ENCODE measurements at places on chromosomes 3 and 15. TPM values are rescaled to one million over a fixed set of nuclear protein-coding genes. Genes with fewer than 3 reads are reported as not detected.

Gene RLBP1
- polyA plus RNA-seq, result not detected

Gene CP
- not detected for polyA plus RNA-seq

Gene VILL
- polyA plus RNA-seq, result 2.9 TPM

Gene MED12L
- 0.51 TPM for polyA plus RNA-seq

Gene GOLGA8R
- polyA plus RNA-seq, result 0.16 TPM

GRCh38 chr3:167936019-167936418 lies 159.7 kb downstream of the GOLIM4 start:
- no peak for DNase-seq

DNA sequence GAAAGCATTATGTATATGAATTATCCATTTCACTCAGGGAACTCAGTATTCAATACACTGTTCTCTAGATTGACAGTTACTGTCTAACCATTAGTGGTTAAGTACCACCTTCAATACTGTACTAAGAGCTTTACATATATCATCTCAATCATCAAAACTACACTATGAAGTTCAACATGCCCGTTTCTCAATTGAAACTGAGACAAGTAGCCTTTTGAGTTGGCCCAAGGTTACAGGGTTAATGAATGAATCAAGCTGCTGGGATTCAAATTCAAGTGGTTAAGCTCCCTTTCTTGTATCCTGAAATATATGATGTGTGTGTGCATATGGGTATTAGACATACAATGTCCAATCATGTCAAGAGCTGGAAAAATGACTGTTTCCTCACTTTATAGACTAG lies 5.8 kb downstream of the TASOR start:
- DNase-seq, result no peak

GRCh38 chr3:89577637-89578530 lies 470.5 kb downstream of the EPHA3 start:
- DNase-seq, result no peak

GRCh38 chr3:140505213-140505612 lies 172.7 kb upstream of the TRIM42 start:
- DNase-seq, result no peak

DNA sequence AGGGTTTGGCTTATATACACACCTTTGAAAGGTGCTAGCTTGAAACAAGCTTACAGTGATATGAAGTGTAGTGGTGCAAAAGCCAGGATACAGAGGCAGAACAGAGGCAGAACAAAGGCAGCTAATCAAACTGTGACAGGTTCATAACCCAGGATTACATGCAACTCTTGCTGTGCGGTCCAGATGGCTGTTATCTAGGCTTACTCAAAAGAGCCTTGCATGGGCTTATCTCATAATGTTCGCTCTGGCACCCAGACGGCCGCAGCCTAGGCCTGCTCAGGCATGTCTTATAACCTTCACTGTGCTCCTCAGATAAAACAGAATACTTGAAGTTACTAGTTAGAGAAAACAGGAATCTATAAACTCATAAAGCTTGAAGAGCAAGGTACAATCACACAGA lies 22.8 kb upstream of the NOX5 start:
- no peak for DNase-seq

DNA sequence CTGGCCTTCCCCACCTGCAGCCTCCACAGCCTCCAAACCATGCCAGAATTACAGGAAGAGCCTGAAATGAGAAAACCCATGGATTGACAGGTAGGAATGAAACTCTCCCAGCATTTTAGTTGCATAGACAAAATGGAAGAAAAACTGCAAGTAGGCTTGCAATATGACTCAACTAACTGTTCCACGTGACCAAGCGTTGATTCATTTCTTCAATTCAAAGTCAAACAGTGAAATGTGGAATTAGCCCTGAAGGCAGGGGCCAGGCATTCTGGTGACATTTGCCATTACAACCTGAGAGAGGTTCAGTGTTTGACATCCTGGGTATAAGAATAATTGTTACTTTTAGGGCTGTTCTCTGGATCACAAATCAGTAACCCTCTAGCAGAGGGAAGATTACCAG lies 676.5 kb upstream of the CFAP20DC start:
- no peak for DNase-seq

DNA sequence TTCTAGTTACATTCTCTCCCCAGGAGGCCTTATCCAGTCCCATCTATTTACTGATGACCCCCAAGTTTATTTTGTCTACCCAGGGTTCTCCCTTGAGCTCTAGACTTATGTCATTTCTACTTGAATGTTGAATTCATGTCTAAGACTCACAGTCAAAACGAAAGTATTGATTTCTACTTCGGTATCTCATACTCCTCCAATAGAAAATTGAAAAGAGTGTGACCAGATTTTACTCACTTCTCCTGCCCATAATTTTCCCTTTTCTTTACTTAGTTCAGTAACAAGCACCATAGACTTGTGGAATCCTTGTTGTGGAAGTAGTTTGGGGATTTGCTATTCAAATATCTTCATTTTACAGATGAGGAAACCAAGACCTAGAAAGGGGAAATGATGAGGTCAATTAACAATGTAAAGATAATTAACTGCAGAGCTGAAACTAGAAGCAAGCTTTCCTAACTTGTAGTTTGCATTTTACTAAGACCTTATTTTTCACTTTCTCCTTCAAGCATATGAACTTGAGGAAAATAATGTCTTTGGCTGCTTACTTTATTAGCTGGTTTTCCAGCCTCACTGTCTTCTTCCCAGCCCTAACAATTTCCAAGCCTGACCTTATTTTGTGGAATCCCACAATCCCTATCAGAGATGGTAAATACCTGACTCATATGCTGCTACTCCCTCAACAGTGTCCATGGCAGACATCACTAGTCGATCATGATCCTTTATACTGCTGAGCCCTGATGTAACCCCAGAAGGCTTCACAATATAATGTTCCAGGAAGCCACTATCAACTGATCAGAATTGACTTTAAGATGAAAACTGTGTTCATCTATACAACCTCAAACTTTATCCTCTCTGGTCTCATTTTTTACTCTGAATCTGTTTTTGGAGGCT lies 123.9 kb upstream of the AGBL1 start:
- DNase-seq, result no peak

GRCh38 chr15:89330119-89330518 lies 4.5 kb downstream of the POLG start:
- no peak for DNase-seq

DNA sequence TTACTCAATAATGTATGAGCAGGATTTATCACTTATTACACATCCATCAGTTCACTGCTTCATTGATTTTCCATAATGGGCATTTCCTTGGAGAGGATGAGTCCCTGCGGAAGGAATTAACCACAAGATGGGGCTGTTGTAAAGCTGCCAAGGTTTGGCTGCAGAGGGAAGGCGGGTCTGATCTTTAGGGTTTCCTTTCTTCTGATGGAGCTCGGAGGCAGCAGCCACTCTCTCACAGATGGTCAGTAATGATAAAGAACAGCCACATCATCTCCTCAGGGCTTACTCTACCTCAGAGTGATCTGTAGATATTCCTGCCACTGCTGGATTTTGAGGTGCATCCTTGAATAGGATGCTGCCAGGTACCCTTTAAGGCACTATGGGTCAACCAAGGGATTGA lies 115.2 kb downstream of the USP13 start:
- DNase-seq, result peak; percentile 73

DNA sequence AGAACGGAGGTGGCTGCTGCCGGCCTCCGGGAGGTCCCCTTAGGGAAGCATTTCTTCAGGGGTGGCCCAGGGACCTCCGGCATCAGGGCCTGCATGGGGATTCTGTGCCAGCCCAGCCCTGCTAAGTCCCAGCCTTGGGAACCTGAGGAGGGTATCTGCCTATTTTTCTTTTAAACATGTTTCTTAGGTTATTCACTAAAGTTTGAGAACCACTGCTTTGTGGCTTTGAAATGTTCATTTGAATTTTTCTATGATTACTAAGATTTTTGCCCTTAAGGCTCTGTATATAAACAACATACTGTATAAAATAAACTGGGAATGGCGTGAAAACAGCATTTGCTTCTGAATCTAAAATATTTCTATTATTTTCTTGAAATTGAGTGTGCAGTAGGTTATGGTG lies 24.4 kb downstream of the FAN1 start:
- DNase-seq, result peak; percentile 5

DNA sequence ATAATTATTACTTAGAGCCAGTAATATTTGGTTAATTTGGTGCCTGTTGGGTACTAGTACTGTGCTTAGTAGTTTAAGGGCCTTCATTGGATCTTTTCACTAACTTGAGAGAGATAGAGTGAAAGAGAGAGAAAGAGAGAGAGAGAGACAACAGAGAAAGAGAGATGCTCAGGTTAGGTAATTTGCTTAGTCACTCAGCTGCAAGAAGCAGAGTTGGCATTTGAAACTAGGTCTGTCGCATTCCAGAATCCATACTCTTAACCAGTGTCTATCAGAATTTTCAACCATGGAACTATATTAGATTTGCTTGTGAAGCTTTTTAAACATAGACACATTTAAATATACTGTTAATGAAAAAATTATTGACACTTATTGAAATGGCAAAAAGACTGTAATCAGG lies 31.1 kb upstream of the NUDT16 start:
- DNase-seq, result peak; percentile 79

Measured in GM23248 (cell line).